Activated T-cell treated with anti-CD3 and anti-CD28 coated beads for 4 hours (primary cell): ENCODE measurements at places on chromosomes 7 and 10.

DNA sequence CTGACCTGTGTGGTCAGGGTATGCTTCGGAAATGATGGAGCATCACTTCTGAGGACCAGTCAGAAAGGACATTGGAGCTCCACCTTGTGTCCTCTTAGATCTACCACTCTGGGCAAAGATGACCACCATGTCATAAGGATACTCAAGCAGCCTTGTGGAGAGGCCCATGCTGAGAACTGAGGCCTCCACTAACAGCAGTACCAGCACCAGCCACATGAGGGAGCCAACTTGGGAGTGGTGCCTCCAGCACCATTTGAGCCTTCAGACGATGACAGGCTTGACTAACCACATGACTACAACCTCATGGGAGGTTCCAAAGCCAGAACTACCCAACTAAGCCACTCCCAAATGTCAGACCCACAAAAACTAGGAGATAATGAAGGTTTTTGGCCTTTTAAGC is 116.0 kb downstream of the NPTX2 start:
- DNase-seq, result no peak

- DNase-seq, result no peak
Measured at GRCh38 chr7:114426824-114427223, 12.2 kb downstream of the FOXP2 start.

DNA sequence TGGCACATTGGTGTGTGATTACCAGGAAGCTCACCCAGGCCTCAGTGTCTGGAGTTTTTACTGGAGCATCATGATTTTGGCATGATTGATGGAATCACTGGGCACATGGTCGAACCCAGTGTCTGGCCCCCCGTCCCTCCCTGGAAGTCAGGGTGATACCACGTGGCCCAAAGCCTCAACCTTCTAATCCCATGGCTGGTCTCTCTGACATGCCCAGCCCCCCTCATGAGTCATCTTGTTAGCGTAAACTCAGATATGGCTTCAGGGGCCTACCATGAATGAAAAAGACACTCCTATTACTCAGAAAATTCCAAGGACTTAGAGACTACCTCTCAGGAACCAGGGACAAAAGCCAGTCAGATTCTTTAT is 109.3 kb downstream of the GRK5 start:
- DNase-seq, result no peak

DNA sequence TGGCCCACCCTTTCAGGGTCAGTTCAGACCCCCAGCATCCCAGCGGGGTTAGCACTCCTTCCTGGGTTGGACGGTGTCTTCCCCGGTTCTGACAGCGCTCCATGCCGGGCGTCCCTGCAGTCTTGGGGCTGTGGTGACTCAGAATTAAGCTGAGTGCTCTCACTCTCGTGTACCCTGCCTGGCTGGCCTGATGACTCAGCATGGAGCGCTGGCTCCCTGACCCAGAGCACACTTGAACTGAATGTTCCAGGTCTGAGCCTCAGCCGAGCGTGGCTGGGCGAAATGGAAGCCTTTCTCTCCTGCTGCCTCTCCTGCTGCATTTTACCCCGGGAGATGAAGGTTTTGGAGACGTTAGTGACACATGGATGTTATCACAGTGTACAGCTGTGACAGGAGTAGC is 7.1 kb downstream of the BAG3 start:
- DNase-seq, result no peak

GRCh38 chr7:13034693-13035092 is 347.3 kb downstream of the ARL4A start:
- DNase-seq, result no peak

GRCh38 chr7:130415006-130415405 is 25.8 kb downstream of the CEP41 start:
- DNase-seq, result no peak

- DNase-seq, result no peak
Measured at GRCh38 chr7:70316745-70317144, 718.5 kb downstream of the AUTS2 start.

- DNase-seq, result no peak
Measured at GRCh38 chr10:89937494-89937893, 236.1 kb downstream of the KIF20B start.

- no peak for DNase-seq
Measured at GRCh38 chr7:141562543-141562942, 11.3 kb downstream of the AGK start.

- DNase-seq, result no peak
Measured at GRCh38 chr7:146660839-146661238, 544.2 kb downstream of the CNTNAP2 start.

DNA sequence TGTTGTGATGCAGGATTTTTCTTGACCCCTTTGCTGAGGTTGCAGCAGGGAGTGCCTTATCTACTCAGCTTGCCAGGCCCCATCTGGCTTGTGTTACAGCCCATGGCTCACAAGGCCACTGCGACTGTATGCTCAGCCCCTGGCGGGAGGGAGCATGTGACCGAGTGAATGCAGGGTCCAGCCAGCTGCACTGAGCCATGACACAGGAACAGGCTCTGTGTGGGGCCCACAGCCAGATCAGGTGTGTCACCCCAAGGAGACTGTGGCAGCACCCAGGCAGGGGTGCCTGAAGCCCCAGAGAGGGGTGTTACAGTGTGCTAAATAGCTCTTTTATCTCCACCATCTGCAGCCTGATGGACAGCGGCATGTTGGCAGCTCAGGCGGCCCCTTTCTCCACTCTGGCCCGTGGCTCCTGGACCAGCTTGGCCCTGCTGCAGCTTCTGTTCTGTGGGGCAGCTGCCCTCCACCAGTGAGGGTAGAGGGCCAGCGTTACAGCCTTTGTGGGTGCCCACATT is 2.6 kb upstream of the PCBD1 start:
- no peak for DNase-seq
